GM12891 (cell line): ENCODE measurements at places on chromosomes 7 and 10.

DNA sequence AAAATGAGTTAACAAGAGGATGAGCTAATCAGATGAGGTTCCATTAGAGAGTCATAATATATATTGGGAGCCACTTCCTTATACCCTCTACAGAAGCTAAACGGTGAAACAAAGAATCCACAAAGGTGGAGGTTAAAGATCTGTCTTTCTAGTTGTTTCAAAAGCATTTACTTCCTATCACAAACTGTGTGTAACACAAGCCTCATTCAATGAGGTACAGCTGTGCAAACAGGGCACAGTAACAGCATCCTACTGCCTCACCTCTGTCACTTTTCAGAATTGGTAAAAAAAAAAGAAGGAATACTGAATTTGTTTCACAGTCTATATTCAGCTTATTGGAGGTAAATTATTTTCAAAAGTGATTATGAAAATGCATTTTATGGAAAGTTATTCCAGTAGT, 128.7 kb downstream of the AGMO start:
- no peak for DNase-seq

DNA sequence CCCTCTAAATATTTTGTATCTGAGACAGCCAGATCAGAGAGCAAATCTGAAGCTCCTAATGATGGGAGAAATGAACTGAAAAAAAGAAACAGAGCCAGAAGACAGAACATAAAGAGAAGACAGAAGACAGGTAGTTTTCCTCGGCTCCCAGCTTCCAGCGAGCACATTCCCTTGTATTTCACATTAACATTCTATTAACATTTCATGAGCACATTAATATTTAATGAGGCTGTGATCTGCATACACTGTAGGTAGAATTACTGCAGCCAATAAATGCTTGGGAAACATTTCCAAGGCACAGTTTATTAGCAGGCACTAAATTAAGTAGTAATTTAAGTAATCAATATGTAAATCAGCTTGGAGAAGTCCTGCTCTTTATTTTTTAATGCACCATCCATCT, 349.9 kb downstream of the ELMO1 start:
- DNase-seq, result no peak

- no peak for DNase-seq
Measured at GRCh38 chr10:98446151-98446660, 529 bp downstream of the HPS1 start.

- no peak for DNase-seq
Measured at GRCh38 chr7:33720870-33721269, 184.5 kb upstream of the BMPER start.

DNA sequence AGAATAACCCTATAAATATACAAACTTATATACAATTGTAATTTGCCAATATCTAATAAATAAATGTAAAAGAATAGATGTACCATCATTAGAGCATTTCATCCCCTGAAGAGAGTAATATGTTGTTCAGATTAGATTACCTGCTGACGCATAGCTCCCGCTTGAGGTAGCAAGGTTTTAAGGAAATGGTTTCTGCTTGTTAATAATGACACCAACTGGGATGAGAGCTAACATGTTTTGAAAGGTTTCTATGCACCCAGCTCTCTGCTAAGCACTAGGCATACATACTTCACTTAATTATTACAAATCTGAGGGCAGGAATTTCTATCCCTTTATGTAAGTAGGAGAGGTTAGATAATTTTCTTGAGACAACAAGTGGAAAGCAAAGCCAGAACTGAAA, 1003.3 kb upstream of the SORCS1 start:
- DNase-seq, result no peak

- no peak for DNase-seq
Measured at GRCh38 chr7:33774762-33775523, 130.4 kb upstream of the BMPER start.

DNA sequence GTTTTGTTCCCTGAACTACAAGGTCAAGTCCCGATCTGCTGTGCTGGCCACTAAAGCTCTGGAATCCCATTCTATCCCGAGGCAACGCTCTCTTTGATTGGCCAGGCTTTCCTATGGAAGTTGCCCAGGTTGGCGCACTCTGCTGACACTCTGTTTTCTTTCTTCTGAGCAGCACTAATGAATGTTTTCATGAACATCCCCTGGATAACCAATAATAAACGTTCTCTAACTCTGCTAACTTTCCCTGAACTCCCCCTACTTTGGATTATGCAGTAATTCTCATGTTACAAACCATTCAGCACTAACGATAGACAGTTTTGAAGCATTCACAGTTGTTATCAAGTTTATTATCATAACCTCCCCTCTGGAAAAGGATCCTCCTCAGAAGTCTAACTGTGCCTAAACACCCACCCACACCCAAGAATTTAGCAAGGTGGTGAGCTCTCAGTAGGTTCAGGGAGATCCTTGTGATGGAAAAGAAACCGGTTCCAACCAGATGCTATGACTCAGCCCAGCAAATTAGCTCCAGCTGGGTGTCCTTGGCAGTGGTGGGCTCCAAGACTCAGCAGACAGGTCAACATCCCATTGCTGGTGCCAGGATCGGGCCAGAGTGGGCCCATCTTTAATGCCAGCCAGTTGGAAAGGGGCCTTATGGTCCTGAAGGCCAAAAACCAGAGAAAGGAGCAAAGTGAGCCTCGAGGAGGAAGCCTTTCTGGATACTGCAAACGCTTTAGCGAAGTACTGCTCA, 68.4 kb downstream of the CREB3L2 start:
- no peak for DNase-seq

GRCh38 chr10:118710487-118710886, 44.3 kb downstream of the CACUL1 start:
- no peak for DNase-seq

DNA sequence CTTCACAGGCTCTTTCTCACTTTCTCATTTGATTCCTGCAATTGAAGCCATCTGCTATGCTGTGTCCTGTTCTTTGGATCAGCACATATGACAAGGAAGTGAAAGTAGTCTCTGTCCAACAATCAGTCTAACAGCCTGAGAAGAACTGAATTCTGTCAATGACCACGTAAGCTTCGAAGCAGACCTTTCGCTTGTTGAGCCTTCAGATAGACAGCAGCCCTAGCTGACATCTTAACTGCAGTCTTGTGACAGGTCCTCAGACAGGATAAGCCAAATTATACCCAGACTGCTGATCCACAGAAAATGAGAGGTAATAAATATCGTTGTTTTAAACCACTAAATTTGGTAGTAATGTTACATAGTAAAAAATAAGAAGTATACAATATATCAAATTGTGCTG, 691.0 kb upstream of the LRRTM3 start:
- DNase-seq, result no peak

GRCh38 chr10:79582096-79582495, 21.9 kb upstream of the SFTPA2 start:
- DNase-seq, result no peak

DNA sequence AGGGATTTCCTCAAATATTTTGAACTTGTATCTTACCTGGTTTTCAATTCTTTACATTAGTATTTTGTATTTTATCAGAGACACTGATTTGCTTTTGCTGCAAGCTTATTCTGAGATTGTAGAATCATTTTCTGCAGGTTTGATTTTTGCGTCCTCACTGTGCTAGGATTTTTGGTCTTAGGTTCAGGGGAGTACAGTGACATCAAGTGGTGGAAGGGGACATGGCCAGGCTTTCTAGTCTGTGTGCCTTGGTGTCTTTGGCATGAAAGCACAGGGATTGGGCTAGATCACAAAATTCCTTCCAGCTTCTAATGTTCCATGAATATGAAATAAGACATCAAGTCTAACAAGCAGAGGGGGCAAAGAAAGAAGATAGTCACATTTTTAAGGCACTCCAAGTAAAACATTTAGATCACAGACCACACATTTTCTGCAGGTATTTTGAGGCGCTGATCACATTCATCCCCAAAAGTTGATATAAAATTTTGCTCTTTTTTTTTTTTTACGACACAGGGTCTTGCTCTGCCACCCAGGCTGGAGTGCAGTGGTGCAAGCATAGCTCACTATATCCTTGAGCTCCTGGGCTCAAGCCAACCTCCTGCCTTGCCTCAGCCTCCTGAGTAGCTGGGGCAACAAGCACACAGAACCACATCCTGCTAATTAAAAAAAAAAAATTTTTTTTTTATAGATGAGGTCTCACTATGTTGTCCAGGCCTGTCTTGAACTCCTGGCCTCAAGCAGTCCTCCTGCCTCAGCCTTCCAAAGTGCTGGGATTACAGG, 124.4 kb downstream of the PON1 start:
- DNase-seq, result no peak

- no peak for DNase-seq
Measured at GRCh38 chr10:75980419-75981002, 549.1 kb downstream of the LRMDA start.

- DNase-seq, result no peak
Measured at GRCh38 chr7:142513178-142513955, 235.9 kb upstream of the PRSS1 start.

DNA sequence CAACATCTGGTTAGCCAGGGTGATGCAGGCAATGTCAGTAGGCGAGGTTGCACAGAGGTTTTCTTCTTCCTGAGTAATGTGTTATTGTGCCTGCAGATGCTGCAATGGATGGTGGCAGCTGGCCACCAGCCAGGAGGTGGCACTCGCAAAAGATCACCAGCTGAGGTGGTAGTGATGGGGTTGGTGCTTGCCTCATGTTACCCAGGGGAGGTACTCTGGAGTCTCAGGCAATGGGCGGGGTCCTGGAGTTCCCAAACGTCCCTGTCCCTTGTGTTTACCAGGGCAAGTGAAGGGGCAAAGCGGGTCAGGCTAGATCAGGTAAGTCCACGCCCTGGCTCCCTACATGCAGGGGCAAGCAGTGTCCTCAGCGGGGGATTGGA, 21.1 kb downstream of the CLRN3 start:
- no peak for DNase-seq

DNA sequence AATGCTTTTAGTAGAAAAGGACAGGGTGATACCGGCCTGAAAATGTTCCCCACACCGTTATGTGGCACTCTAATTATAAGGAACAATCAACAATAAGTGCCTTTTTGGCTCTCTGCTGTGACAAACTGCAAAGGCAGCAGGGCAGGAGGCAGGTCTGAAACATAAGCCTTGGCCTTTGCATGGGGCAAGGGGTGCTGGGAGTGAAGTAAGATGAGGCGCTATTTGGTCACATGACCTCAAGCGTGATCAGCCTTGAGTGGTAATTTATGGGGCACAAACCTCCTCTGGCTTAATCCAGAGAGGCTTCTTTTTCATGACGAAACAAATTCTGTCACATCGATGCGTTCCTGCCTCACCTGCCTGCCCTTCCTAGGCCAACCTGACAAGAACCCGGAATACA, 202.7 kb downstream of the TAX1BP1 start:
- no peak for DNase-seq

DNA sequence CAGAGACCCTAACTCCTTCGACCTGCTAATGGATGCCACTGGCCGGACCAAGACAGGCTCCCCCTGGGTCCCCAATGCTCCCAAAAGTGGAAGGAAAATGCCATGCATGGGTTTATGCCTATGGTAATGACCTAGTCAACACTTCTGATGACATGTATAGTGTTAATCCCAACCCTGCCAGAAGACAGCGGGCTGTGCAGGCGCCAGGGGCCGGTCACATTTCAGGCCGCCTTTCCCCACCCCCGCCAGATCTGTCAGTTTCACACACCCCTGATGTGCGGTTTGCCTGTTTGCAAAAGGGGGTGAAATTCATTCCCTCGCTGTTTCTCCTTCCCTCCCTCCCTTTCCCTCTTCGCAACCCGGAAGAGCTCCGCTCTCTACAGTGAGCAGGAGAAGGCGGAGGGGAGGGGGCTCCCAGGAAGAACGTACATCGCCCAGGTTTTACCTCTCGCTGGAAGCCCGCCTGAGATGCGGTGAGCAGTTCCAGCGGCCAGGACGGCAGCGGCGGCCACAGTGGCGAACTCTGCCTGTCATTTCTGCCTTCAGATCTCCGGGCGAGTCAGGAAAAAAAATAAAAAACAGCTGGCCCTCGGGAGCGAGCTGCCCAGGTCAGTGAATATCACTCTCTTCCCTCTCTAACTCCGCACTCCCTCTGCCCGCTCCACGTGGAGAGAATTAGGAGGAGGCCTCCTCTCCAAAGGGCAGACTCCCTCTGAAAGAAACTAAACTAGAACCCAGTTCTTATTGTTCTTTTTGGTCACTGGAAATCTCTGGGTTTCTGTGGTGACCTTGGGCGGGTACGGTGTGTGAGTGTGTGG, 9.4 kb upstream of the GATA3 start:
- no peak for DNase-seq

DNA sequence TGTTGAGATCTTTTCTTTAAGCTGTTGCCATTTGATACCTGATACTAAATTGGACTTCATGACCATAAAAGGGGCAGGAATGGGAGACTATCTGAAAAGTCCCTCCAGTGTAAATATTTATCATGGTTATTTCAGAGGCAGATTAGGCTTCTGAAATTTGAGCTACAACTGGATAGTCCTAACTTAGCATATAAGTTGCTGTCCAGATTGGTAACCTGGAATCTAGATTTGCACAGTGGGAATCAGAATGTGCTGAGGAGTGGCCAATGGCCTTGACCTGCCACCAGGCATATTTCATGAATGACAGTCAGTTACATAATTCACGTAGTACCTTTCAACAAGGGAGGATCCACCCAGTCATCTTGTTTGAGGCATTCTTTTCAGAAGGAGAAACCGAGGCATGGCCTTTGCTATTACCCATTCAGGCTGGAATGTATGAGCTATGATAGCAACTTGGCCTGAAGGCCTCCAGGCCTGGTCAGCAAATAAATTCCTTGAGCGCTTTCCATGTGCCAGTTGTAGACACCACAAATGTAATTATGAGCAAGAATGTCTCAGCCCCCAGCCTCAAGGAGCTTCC, 80.0 kb downstream of the EEPD1 start:
- DNase-seq, result no peak

DNA sequence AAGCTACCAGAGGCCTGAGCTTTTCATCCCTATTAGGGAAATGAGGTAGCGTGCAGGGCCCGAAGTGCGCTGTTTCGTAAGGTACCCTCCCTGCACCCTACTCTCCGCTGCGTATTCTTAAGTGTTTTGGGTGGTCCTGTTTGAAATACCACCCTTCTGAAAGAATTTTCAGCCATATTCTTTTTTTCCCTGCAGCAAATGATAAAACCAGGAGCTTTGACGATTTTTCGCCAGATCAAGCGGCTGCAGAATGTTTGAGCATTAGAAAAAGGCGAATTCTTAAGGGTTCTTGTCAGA, 1.2 kb downstream of the RSBN1L start:
- DNase-seq, result no peak

DNA sequence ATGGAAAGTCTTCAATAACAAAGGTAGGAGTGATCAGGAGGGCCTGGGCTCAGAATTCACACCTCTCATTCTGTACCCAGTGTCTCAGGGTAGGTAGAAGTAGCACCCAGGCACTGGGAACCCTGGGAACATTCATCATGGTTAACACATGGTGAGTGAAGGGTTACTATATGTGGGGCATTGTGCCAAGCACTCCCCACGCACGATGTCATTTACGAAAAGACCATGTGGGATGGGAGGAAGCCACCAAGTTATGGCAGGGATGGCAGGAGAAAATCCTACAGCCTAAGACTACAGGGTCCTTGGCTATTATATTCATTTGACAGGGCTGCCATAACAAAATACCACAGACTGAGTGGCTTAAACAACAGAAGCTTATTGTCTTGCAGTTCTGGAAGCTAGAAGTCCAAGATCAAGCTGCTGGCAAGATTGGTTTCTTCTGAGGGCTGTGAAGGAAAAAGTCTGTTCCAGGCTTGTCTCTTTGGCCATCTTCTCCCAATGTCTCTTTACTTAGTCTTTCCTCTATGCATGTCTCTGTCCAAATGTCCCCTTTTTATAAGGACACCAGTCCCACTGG, 27.7 kb upstream of the DDIT4 start:
- no peak for DNase-seq

- DNase-seq, result no peak
Measured at GRCh38 chr10:108782411-108782810, 1140.9 kb downstream of the XPNPEP1 start.

GRCh38 chr10:89097226-89097625, 106.6 kb downstream of the FAS start:
- DNase-seq, result no peak
